Body of pancreas (tissue), 4 donors: ENCODE measurements at places on chromosomes 1 and 21. TPM values are rescaled to one million over a fixed set of nuclear protein-coding genes. Genes with fewer than 3 reads are reported as not detected.

The KLHDC8A gene
- 0.78 TPM for total RNA-seq

The RIT1 gene
- 16.1 TPM for total RNA-seq

The PTPN22 gene
- 2.9 TPM for total RNA-seq

The TAS1R1 gene
- total RNA-seq, result not detected

The TMEM82 gene
- not detected for total RNA-seq

The BSND gene
- not detected for total RNA-seq

The SYT2 gene
- not detected for total RNA-seq

The EDARADD gene
- total RNA-seq, result 2.9 TPM

DNA sequence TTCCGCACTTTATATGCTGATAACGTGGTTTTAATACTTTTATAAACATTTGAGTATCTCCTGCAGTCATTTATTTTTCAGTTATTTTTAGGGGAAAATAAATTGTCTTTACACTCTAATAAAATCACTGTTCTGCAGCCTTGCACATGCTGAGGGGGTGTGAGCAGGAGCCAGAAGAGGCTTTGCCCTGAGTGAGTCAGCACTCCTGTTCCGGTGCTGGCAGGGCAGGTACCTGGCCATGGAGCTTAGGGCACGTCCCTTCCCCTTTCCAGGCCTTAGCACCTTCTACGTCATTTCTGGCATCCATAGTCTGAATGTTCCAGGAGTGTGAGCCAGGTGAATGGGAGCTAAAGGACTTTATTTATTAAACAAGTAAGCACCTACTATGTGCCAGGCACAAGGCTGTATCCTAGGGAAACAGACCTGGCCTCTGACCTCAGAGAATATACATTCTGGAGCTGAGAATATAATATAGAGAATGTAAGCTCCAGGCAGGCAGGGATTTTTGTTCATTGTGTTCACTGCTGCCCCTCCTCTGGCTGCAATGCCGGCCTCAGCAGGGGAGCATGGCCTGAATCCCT is 402.9 kb downstream of the PTPRU start:
- DNase-seq, result no peak

DNA sequence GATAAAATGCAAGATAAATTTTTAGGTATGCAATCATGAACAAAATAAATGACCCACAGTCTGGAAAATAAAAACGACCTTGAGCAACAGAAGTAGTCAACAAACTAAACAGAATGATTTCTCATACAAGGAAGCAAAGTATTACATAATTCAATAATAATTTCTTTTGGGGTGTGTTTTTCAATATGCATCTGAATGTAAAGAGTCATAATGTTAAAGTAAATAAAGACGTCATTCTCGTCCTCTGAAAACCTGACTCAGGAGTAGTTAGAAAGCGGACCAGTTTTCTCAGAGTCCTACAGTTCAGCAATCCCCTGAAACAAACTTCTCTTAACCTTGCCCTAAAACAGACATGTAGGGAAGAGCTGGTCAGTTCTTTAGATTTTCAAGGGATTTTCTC is 18.6 kb downstream of the CDC42BPA start:
- DNase-seq, result no peak

DNA sequence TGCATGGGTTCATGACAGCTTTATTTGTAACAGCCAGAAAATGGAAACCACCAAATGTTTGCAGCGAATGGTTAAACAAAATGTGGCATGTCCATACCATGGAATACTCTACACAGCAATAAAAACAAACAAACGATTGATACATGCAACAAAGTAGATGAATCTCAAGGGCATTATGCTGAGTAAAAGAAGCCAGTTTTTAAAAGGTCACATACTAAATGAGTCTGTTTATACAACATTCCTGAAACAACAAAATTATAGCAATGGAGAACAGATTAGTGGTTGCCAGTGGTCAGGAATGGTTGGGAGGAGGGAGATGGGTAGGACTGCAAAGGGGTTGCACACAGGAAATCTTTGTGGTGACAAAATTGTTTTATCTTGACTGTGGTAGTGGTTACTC is 202.4 kb upstream of the UBE2U start:
- no peak for DNase-seq

DNA sequence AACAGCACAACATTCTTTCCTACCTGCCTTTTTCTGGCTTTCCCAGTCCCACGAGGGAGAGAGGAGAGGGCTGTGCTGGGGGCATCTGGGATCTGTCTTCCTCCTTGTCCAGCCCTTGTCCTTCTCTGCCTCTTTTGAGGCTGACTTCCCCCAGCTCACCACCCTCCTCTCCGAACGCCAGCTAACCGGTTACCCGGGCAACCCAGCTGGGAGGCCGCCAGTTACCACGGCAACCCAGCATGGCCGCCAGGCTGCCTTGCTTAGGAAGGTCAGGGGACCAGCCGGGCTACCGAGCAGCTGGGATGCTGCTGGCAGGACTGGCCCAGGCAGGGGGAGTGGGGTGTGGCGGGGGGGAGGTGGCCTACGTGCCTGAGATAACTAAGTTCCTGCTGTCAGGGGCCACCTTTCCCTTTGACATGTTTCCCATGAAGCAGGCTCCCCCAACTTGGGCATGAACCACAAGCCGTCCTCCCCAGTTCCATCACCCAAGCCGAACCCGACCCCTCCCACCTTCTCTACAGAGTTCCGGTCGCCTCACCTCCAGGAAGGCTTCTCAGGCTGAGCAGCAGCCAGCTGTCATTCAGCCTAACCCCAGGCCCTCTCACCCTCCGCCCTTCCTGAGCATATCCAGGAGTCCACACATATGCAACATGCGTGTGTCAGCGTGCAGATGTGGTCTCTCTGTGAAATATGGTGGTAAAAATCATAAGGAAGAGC is 8.7 kb downstream of the PLEKHA6 start:
- DNase-seq, result peak; percentile 73

- DNase-seq, result peak; percentile 82
Measured at GRCh38 chr1:246724016-246724730, at the start of gene SCCPDH. SCCPDH (plus strand) TSS chr1:246724409; CDS start chr1:246724423, 14 bp downstream.

DNA sequence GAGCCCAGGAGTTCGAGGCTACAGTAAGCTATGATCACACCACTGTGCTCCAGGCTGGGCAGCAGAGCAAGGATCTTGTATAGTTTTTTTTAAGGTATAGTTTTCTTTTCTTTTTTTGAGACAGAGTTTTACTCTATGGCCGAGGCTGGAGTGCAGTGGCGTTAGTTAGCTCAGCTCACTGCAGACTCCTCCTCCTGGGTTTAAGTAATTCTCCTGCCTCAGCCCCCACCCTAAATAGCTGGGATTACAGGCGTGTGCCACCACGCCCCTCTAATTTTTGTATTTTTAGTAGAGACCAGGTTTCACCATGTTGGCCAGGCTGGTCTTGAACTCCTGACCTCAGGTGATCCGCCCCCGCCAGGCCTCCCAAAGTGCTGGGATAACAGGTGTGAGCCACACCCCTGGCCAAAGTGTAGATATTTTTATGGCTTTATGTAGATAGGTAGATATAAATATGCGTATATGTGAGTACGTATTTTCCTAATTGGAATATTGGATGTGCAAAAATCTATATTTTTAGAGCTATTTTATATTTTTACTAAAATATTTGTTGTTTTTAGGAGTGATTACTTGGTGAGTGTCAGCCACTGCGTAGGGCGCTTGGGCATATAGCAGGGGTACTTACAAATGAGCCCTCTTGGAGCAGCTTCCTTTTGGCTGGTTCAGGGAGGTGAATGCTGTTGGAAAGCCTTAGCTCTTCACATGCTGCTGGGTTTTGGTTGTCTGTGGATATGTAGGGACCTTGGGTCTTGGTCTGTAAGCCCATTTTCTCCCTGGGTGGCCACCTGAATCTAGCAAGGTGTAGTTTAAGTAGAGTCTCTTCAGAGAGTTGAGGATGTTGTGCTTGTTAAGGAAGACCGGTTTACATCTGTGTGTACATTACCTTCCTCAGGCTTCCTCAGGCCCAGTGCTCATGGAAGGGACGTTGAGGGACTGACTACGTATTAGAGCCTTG is 9.5 kb downstream of the KDM4A start:
- DNase-seq, result no peak

GRCh38 chr1:7299329-7299799 is 471.7 kb upstream of the VAMP3 start:
- DNase-seq, result peak; percentile 16

DNA sequence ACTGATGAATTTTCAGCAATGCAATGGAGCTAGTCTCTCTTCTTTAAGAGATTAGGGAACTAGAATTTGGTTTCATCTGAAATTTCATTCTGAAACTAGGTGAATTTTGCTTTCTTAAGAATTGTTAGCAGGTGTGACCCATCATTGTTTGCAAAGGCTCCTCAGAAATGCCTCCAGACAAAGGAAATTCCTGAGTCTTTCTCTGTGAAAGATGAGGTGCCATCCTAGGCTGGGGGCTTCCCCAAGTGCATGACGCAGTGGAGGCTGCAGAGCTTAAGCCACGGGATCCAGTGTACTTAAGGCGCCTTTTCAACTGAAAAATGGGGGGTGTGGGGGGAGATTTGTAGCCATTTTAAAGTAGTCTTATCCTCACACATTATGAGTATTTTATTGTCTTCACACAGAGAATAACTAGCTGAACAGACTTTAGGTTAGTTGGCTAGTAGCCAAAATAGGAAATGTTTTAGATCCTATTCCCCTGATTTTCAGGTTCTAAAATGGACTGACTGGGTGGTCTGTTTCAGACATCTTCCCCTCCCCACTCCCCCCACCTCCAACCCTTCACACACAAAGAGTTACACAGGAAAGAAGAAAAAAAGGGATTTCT is 202.0 kb downstream of the NFIA start:
- no peak for DNase-seq

GRCh38 chr1:242534753-242535152 is 10.3 kb upstream of the PLD5 start:
- DNase-seq, result no peak

GRCh38 chr1:77104672-77105071 is 114.6 kb downstream of the PIGK start:
- DNase-seq, result no peak

- no peak for DNase-seq
Measured at GRCh38 chr1:25476186-25477097, 45.7 kb downstream of the MACO1 start.

- DNase-seq, result no peak
Measured at GRCh38 chr1:199616947-199617346, 410.6 kb upstream of the NR5A2 start.

GRCh38 chr1:96362623-96363022 is 359.0 kb upstream of the PTBP2 start:
- peak; percentile 2 for DNase-seq

DNA sequence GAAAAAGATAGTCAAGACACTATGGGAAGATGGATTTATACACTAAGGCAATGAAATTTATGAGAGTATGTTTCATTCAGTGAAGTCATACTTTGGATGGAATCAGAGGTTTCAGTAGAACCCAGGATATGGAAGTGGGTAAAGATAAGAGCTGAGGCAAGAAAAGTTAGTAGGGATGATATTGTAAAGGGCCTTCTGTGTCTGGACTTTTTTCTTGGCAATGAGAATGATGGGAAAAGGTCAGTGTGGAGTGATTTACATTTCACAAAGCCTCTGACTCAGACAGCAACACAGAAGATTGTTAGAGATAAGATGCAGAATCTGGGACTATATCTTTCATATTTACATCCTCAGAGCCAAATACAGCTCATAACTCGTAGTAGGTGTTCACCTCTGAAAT is 32.1 kb downstream of the SH3BGR start:
- no peak for DNase-seq

DNA sequence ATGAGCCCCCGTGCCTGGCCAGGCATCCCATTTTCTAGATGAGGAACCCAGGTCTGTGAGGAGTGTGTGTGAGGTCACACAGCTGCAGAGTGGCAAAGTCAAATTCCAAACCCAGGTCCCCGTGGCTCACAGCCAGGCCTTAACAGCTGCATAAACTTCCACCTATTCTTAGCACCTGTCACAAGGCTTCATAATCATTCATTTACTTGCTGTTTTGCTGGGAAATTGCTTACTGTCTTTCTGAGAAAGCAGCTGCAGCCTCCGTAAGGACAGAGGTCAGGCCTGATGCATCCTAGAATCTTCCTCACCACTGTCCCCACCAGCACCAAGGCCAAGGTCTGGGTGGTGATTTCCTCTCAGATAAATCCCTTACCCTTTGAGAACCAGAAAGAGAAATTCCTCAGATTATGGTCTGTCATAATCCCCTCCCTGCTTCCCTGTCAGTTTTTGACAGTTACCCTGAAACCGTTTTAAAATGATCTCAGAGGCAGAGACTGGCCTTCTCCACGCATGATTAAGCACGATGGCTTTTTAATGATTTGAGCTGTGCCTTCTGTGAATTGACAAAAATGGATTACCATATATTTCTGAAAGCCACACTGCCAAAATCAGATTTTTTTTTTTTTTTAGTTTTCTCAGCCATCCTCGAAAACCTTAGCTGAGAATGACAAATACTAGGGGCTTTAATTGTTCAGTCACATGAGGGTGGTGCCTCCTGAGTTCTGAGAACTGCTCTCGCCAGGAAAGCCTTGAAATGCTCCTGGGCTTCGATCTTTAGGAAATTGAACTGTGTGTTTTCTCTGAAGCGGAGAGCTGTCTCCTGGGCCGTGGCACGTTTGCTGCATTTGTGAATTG is 70.0 kb upstream of the SELENON start:
- peak; percentile 74 for DNase-seq

GRCh38 chr1:182761396-182762395 is 27.9 kb upstream of the NPL start:
- no peak for DNase-seq

- DNase-seq, result no peak
Measured at GRCh38 chr1:112114540-112114939, 125.1 kb upstream of the KCND3 start.

DNA sequence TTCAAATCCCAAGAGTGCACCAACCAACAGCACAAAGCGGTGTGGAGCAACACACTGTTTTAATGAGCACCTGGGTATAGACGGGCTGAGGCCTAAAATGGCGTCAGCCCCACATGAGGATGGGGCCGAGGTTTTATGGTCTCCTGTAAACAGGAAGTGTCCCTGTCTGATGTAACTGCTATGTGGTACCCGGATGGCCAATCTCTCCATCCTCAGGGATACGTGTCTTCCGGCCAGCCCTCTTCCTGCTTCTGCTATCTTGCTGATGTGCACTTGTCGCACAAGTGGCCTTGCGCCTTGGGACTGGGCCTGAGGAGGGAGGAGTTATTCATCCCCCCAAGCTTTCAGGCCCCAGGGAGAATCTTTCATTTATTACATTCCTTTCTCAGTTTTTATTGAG is 73.5 kb downstream of the CNST start:
- DNase-seq, result no peak

DNA sequence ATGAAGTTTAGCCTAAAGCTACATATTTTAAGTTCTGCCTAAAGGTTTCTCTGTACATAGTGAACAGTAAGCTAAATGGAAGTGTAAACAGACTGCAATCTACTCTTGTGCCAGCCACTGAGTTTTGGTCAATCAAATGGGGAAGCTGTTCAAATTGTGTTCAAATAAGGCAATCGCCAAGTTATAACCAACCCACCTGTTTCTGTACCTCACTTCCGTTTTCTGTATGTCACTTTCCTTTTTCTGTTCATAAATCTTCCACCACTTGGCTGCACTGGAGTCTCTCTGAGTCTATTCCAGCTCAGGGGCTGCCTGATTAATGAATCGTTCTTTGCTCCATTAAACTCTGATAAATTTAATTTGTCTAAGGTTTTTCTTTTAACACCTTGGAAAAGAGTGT is 10.8 kb upstream of the THEM4 start:
- DNase-seq, result no peak
